ENCODE measurements at places on chromosomes 11 and 22. TPM values are rescaled to one million over a fixed set of nuclear protein-coding genes. Genes with fewer than 3 reads are reported as not detected.

Gene ZNF70
- 0.92 TPM for total RNA-seq

Gene KCNQ1
- 0.23 TPM for total RNA-seq

Gene CPT1B
- total RNA-seq, result 12.3 TPM

Gene TRIM68
- total RNA-seq, result 9.9 TPM

Gene RASL10A
- 0.87 TPM for total RNA-seq

Gene LMO2
- total RNA-seq, result 0.36 TPM

Gene MRGPRE
- not detected for total RNA-seq

Gene DDTL
- total RNA-seq, result 1.9 TPM

Gene E2F8
- total RNA-seq, result 7.2 TPM

Gene RAB39A
- total RNA-seq, result 0.36 TPM

Gene CYP2D6
- total RNA-seq, result 0.49 TPM

Gene CLTCL1
- 5.8 TPM for total RNA-seq

Gene NRIP3
- total RNA-seq, result 0.60 TPM

Gene TBC1D22A
- total RNA-seq, result 9.1 TPM

Gene SOX6
- not detected for total RNA-seq

Gene MAJIN
- total RNA-seq, result not detected

Gene TIMP3
- 1.3 TPM for total RNA-seq

Gene TREH
- not detected for total RNA-seq

Gene MISFA
- 1.4 TPM for total RNA-seq

Gene HORMAD2
- total RNA-seq, result not detected

Gene PNPLA3
- total RNA-seq, result 1.5 TPM

Gene CCDC15
- 0.86 TPM for total RNA-seq

Gene PDGFB
- total RNA-seq, result 3.7 TPM

Gene CRYBB2
- not detected for total RNA-seq

Gene HARBI1
- 5.2 TPM for total RNA-seq

Gene KCNJ5
- not detected for total RNA-seq

Gene OR10A2
- total RNA-seq, result not detected

Gene UPK2
- total RNA-seq, result 0.39 TPM

Gene GLYAT
- not detected for total RNA-seq

Gene OR8I2
- not detected for total RNA-seq

Gene PATL1
- 48.4 TPM for total RNA-seq

Gene CACNA1I
- total RNA-seq, result 0.06 TPM

Gene VPREB1
- not detected for total RNA-seq

Gene PDGFD
- 6.1 TPM for total RNA-seq

Gene MMP27
- not detected for total RNA-seq

Gene LRRN4CL
- total RNA-seq, result 0.24 TPM

Gene TNNI2
- not detected for total RNA-seq

Gene GAB4
- total RNA-seq, result not detected

Gene ZNF280B
- 1.4 TPM for total RNA-seq

Gene OR8A1
- total RNA-seq, result not detected

Gene PTPRJ
- total RNA-seq, result 50.6 TPM

Gene MMP12
- not detected for total RNA-seq

Gene SELENOH
- 154 TPM for total RNA-seq

Gene CERK
- 19.5 TPM for total RNA-seq

Gene MS4A6E
- not detected for total RNA-seq

Gene C11orf86
- total RNA-seq, result 44.1 TPM

Gene CRYAB
- total RNA-seq, result 23.1 TPM

Gene SCGB1D2
- 0.48 TPM for total RNA-seq

Gene ART5
- 0.43 TPM for total RNA-seq

Gene TBX1
- 5.0 TPM for total RNA-seq

Gene OR4C3
- not detected for total RNA-seq

Gene DMC1
- total RNA-seq, result 1.9 TPM

Gene OR52N5
- not detected for total RNA-seq

Gene APOA4
- not detected for total RNA-seq

Gene SCN3B
- 0.25 TPM for total RNA-seq

Gene OR52E2
- total RNA-seq, result not detected
